Mucosa of descending colon (tissue), 3 donors: ENCODE measurements at places on chromosomes 12 and 14.
A peak's percentile ranks its signal among the peaks of the same experiment; 100 is the strongest.

DNA sequence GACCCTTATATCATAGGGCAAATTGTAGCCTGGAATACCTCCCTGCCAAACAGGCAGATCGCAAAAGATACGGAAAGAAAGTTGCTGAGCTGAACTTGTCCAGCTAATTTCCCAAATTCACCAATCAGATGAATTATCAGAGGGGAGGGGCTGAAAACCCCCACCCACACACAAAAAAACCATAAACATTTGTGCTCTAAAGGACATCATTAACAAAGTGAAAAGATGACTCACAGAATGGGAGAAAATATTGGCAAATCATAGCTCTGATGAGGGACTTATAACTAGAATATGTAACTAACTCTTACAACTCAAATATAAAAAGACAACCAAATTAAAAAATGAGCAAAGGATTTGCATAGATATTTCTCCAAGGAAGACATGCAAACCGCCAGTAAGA is 36.3 kb downstream of the PTHLH start:
- no peak for DNase-seq

DNA sequence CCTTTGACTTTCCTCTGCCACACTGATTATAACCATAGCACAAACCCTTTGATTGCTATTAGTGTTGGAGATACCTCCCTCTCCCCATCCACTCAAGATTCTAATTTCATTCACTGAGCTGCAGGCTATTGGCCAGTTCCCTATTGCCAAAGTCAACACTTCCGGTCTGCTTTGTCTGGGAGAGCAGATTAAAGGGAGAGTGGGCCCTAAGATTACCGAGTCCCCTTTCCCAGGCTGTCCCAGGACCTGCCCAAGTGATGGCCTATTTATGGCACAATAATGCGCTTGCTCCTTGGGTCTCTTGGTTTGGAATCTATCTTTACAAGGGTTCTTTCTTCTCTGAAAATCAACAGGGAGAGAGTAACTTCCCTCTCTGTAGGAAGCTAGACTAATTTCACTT is 42.9 kb upstream of the LTBP2 start:
- DNase-seq: no peak

DNA sequence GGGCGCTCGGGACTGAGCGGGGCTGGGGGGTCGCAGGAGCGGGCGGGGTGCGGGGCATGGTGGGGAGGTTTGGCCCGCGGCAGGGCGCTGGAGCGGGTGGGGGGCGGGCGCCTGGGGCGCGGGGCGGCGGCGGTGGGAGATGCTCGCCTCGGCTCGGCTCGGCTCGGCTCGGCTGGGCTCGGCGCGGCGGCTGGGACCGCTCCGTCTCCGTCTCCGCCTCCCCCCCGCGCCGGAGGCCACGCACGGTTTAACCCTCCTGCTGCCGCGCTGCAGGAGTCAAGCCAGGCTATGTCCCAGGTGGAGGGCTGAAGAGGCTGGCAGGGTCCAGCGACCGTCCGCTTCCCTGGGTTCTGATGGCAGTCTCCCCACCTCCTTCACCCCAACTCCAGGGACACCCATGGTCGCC is at the start of gene PIANP:
Gene PIANP (minus strand): TSS at position 170 of the 406 bp plus-strand sequence. CDS start 2,754 bp downstream, outside the sequence.
- DNase-seq: no peak

GRCh38 chr14:36067428-36068187 is 108.9 kb downstream of the PTCSC3 start:
- DNase-seq: no peak

DNA sequence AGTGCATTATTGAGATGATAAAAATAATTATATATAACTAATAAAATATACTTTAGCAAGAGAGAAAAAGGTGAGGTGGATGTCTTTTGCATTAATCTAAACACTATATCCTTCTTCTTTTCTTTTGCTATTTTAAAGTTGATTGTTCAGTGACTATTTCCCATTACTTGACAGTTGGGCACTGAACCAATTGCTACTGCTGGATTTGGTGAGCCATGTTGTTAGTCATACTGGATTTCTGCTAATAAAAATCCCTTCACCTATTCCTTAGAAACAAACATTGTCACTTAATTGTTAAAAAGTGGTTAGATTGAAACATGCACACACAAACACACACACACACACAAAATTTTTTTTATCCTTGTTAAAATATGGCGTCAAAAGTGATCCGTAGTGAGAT is 251.6 kb upstream of the ALG10 start:
- no peak for DNase-seq

GRCh38 chr12:121443193-121443870 is 43.4 kb downstream of the RNF34 start:
- peak; percentile 91 for DNase-seq

DNA sequence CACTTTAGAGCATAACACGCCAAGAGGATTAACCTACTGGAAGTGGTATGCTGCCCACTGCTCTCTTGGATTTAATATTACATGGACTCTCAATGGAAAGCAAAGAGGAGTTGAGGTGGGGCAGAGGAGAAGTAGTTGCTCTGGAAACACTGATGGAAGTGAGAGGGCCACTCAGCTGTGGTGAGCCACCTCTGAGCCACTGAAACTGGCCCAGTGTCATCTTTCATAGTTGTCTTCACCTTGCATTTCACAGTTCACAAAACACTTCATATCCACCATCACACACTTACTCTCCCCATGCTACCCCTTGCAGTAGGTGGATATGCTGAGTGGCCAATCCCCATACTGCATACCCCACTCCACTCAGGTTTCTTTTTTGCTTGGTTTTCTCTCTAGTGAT is 12.2 kb upstream of the PCED1B start:
- no peak for DNase-seq

DNA sequence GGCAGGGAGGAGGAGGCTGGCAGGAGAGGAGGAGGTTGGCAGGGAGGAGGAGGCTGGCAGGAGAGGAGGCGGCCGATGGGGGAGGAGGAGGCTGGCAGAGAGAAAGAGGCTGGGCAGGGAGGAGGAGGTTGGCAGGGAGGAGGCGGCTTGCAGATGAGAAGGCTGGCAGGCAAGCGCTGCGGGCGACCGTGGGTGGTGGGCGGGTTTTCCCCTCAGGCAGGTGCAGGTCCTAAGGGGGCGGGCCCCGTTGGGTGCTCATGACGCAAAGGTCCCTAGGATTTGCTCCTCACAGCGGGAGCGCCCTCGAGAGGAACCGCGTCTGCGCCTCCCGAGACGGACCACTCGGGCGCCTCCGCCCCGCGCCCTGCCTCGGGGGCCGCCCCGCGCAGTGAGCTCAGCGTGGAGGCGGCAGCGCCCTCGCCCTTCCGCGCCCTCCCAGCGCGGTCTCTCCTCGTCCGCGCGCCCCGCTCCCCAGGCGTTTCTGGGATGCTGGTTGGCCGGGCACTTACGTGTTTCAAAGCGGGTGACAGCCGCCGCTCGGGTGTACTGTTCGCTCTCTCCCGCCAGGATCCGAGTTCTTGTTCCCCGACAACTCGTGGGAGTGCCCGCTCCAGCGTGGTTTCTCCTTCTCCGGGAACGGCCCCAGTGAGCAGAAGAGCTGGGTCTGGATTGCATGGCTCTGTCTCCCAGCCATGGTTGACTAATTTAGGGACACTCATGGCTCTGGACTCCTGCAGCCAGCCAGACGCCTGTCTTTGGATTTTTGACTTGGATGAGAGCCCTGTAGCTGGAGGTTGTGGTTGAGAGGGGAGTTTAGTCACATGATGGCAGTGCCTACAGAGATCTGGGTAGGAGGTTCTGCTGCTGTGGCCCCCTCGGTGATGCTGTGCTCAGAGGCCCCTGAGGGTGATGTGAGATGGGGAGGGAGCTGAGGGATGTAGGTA is 64.1 kb upstream of the PPP4R3A start:
- DNase-seq: peak; percentile 75

DNA sequence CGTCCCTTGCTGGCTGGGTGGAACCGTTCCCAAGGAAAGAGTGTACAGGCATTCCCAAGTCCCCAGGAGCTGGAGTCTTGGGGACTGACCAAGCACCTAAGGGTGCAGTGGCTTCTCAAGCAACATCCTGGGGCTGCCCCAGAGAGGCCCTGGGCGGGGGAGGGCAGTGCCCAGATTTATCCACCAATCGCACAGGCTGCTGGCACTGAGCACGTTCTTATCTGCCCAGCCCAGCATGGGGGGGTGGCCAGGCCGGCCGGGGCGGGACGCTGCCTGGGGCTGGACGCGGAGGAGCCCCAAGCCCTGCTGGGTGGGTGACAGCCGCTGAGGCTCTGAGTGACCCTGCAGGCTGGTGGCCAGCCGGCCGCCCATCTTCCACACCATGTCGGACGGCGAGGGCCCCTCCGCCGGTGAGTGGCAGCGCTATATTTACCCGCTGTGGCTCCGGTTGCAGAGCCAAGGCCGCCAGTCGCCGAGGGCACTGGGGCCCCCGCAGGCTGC is 53.4 kb downstream of the CYP46A1 start:
- peak; percentile 35 for DNase-seq

- peak; percentile 75 for DNase-seq
These were observed 24.6 kb upstream of the UBC start for GRCh38 chr12:124939079-124939420.
